ENCODE measurements at places on chromosomes 12 and 14.

DNA sequence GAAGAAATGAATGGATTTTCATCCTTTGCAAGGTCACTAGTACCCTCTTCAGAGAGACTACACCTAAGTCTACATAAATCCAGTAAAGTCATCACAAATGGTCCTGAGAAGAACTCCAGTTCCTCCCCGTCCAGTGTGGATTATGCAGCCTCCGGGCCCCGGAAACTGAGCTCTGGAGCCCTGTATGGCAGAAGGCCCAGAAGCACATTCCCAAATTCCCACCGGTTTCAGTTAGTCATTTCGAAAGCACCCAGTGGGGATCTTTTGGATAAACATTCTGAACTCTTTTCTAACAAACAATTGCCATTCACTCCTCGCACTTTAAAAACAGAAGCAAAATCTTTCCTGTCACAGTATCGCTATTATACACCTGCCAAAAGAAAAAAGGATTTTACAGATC lies 40.8 kb downstream of the SPATA7 start:
- no peak for DNase-seq

GRCh38 chr14:34107441-34107840 lies 156.6 kb upstream of the EGLN3 start:
- DNase-seq = no peak

DNA sequence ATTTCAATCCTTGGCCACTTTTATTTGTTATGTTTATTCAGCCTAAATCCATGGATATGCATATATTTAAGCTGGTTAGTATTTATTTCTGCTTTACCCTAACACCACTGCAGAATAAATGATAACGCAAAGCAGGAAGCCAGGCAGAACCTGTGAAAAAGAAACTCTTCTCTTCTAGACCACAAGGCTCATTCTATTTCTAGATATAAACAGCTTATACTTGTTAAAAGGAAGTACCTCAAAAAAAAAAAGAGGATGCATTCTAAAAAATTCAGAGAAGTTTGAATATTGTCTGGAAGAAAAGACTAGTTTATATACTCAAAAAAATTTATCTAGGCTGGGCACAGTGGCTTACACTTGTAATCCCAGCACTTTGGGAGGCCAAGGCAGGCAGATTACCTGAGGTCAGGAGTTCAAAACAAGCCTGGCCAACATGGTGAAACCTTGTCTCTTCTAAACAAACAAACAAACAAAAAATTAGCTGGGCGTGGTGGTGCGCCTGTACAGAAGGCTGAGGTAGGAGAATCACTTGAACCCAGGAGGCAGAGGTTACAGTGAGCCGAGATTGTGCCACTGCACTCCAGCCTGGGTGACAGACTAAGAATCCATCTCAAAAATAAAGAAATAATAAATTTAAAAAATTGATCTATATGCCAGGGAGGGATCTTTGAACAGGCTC lies 55.8 kb downstream of the GALNT4 start:
- no peak for DNase-seq

DNA sequence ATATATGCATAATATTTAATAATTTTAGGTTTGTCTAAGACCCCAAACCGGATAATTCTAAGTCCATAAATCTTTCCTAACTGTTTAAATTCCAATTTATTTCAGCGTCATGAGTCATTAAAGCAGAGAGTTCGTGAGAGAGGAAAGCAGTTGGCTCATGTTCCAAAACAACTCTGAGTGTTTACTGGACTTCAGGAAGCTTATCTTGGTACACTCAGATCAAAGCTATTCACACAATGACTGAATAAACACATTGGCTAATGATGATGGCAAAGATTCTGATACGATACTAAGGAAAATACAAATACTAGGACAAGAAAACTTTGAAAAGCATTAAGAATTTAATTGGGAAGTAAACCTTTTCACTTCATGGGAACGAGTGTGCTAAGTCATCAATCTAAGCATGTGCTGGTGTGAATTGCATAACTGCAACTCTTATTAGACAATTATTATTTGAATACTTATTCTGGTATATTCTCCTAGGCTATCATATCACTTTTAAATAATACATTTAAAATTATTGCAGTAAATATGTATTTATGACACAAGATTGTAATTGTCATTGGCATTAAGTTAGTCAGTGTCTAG lies 34.8 kb upstream of the CLEC14A start:
- DNase-seq = no peak

DNA sequence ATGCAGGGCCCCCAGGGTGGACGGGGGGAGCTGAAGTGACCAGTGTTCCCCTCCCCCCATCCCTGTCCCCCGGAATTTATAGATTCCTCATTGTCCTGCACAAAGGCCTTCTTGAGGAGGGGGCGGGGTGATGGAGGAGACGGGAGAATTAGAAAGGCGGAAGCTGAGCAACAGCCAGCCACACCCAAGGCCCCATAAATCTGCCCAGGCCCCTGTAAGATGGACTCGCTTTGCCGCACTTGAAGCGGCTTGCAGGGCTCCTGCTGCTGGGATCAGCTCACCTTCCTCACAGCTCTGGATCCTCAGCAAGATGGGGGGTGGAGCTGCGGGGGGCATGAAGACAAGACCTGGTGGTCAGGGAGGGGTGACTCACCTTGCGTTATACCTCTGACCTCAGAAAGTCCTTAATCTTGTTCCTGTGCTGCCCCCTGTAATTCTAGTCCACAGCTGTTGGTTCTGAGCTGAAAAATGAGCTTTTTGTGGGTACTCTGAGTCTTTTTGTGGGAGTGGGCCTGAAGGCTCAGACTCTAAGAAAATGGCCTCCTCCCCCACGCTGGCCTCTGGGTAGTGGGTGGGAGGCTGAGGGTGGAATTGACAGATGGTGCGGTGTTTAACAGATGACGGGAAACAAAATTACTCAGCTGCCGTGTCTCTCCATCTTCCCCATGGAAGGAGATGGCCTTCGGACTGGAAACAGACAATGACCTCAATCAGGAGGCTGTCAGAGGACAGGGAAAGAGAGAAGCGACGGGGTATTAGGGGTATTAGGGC lies 15.8 kb upstream of the ANKRD33 start:
- no peak for DNase-seq

DNA sequence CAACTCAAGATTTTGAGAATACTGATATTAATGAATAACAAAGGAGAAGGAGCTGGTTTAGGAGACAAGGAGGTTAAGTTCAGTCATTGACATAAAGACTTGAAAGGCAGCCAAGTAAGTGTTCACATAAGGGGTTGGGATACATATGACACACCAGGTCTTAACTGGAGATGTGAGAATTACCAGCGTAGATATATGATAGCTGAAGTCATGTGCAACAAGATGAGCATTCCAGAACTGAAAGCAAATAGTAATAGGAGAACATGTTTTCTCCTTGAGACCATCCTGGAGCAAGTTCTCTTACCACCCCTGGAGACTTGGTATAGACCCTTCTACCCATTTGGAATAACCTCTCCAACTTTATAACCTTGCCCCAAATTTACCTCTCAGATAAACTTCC lies 43.3 kb upstream of the NPFF start:
- DNase-seq = no peak

DNA sequence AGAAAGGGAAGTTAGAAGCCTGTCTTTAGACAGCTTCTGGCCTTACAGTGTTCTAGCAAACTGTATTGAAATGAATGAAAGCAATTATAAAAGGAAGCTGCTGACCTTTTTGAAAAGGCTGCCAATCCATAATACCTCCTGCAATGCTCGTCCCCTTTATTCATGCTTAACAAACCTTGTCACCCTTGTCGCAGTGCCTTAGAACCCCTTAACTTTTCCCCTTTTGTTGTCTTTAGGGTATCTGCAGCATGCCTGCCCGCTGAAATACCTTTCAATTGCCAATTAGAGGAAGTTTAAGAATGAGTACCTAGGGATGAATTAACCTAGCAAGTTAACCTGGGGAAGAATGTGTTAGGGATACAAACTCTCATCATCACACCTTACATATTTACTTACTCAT lies 731.2 kb downstream of the RERGL start:
- DNase-seq = no peak

GRCh38 chr12:22543246-22544037 lies 900 bp downstream of the C2CD5 start:
- peak; percentile 74 for DNase-seq

DNA sequence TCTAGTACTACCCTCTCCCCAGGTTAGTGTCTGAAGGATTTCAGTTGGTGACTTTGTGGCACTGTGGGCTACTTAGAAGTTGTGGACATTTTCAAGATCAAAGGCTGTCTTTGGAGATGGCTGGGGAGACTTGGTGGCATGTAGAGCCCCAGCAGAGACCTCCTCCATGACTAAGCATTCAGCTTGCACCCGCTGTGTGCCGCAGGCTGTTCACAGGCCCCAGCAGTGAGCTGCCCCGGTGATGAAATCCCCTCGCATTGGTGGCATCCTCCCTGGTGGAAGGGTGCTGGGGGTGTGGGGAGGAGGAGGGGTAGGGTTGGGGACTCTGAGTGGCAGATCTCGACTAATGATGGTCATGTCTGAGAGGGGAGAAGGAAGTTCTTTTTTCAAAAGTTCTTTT lies 173.9 kb downstream of the TSPAN9 start:
- no peak for DNase-seq

- DNase-seq = no peak
Observed at GRCh38 chr12:72273499-72273837, 1.3 kb downstream of the TRHDE start.

DNA sequence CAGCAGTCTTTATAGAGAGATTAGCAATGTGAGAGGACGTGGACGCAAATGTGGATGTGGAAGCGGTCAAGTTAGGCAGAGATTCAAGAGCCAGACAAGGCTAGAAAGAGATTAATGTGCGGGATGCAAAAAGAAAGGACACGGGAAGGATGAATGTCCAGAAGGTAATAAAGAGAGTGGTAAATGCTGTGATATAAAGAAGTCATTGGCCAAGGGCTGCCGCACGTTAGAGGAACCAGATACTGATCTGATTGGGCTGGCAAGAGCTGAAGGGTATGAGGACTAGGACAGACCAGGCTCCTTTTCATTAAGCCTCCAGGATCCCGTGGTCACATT lies 59.5 kb downstream of the DHRS2 start:
- no peak for DNase-seq

GRCh38 chr12:51755251-51755650 lies 93.3 kb downstream of the FIGNL2 start:
- DNase-seq = no peak

GRCh38 chr14:89015016-89015415 lies 190.6 kb downstream of the TTC8 start:
- no peak for DNase-seq

DNA sequence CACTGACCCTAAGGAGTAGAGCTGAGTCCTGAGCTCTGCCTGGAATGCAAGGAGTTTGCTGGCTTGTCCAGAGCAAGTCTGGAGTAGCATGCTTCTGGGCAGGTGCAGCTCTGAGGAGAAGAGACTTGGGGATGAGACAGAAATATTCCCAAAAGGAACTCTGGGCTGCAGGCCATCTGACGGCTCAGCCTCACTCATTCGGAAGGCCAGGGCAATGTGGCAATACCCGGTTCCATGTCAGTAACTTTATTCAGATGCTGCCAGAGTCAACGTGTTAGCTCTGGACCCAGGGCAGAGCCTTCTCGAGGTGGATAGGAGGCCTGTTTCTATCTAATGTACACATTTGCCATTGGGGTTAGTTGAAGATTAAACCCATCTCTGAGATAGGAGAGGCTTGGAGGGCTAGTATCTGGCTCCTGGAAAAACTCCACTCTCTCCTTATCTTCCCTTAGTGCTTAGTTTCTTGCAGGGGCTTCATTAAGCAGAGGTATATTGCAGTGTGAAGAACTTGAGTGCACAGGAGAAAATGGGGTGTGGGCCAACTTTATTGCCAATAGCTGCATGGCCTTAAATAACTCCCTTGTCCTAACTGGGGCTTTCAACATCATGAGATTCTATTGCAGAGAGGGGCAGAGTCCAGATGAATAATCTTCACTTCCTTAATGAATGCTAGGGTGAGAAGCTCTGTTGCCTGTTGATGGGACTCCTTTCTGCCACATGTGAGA lies 65.6 kb downstream of the NTF3 start:
- DNase-seq = no peak

GRCh38 chr12:112823582-112824149 lies 32.1 kb downstream of the RPH3A start:
- DNase-seq = no peak

DNA sequence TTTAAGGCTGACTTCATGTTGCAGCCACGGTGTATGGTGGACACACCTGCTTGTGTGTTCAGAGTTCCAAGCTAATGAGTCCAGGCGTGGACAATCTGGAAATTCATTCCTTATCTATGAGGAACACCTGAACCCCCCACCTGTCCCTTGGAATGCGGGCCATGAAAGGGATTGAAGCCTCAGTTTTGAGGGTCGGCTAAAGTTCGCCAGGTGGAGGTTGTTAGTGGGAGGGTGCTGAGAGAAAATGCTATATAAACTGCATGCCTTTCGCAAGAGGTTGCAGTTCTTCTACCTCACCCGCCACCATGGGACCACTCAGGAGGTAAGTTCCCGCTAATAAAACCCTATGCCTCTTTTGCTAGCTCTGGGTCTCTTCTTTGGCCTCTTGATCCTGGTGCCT lies 348.0 kb downstream of the BCL11B start:
- DNase-seq = no peak

GRCh38 chr12:50103767-50104321 lies at the start of gene GPD1:
Gene GPD1 (plus strand): TSS chr12:50104008. CDS start chr12:50104051, 43 bp downstream.
- DNase-seq = no peak

DNA sequence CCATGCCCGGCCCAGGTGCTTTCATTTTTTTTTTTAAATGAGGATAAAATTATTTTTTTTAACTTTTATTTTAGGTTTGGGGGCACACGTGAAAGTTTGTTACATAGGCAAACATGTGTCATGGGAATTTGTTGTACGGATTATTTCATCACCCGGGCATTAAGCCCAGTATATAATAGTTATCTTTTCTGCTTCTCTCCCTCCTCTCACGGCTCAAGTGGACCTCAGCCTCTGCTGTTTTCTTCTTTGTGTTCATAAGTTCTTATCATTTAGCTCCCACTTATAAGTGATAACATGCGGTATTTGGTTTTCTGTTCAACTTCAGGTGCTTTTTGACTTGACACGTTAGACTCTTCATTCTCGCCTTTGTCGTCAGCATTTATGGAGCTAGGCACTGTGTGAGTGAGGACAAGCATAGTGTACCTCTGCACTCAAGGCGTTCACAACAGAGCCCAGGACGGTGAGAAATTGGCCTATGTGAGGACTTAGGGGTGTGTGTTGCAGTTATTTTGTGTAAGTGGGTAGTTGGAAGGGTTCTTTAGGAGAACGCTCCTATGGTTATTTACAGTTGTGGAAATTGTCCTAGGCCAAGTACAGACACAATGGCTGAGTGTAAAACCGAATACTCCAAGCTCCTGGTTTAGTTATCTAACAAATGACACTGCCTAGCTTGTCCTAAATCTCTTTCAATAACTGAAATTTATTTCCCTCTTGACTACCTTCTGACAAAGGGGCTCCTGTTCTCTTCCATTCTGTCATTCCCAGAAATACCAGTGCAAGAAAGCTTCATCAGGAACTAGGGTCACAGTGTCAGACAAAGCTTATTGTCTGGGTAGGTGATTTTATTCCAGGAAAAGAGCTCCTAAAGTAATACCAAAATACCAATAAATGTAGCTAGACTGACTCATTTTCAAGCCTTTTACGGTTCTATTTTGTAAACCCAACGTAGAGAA lies 200.5 kb upstream of the PRICKLE1 start:
- no peak for DNase-seq

- no peak for DNase-seq
Observed at GRCh38 chr14:79614448-79614847, 596.9 kb downstream of the DIO2 start.

All from hypothalamus (tissue), 51 donors.